ENCODE measurements at places on chromosomes 12 and 14.

- no peak for DNase-seq
Observed at GRCh38 chr12:111454716-111455447, 49.2 kb downstream of the SH2B3 start.

DNA sequence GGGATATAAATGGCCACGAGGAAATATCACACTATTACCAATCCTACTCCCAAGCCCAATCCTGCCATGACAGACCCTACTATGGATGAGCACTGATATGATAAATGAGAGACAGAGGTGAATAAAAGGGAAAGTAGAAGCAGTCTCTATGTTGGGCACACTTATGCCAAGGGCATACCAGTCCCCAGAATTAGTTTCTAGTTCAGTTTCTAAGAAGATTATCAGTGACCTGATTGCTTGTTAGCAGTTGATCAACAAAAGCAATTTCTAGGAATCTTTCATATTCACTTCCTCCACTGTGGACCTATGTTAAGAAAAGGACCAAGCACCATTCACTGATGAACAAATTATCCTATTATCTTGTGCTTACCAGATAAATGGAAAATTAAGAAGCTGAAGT is 20.0 kb downstream of the SCAF11 start:
- no peak for DNase-seq

DNA sequence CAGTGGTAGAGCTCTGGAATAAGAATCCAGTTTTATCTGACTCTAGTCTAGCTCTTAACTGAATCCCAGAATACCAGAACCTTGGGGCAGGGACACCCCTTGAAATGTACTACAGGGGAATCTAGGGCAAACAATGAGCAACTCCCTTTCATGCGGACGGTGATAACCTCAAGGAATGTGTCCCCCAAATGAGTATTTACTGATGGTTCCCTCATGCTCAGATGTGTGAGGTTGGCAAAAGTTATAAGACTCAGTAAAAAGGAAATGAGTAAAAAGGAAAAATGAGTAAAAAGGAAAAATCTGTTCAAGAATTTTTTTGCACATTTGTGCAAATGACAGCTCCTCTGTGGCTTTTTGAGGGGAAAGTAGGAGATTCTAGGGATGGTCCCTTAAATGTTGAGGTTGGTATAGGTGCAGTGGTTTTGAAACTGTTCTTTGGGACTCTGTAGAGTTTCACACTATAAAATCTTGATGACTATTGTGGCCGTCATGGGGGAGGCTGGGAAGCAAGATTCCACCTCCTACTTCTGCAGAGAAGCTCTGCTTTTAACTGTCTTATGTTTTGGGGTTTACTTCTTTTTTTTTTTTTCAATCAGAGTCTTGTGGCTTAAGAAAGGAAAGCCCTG is 58.6 kb downstream of the NRXN3 start:
- DNase-seq: no peak

- DNase-seq: no peak
Observed at GRCh38 chr12:28456934-28457710, 266.9 kb downstream of the CCDC91 start.

GRCh38 chr12:4212845-4213244 is 60.7 kb upstream of the CCND2 start:
- DNase-seq: no peak

DNA sequence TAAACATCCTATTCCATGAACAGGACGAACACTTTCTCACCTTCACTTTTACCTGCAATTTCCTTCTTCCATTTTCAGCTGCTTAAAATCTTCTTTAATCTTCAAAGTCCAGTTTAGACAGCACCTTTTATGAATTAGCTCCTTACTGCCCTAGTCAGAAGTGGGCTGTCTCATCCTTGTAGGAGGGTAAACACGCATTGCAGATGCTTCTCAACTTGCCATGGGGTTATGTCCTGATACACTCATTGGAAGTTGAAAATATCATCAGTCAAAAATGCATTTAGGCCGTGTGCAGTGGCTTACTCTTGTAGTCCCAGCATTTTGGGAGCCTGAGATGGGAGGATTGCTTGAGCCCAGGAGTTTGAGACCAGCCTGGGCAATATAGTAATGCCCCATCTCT is 35.2 kb downstream of the HMGA2 start:
- DNase-seq: no peak

DNA sequence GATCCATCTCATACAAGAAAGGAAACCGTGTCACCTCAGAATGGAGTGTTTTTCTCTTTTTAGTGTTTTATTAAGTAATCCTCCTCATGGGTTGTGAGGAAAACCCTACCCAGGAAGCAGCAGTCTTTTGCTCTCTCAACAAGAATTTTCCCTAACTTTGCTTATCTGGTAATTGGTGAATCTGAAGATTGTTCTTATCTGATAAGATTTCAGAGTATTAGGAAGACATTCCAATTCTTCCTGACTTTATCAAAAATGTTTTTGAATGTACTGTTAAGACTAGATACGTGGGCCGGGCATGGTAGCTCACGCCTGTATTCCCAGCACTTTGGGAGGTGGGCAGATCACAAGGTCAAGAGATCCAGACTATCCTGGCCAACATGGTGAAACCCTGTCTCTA is 86.0 kb downstream of the PHLDA1 start:
- no peak for DNase-seq

- no peak for DNase-seq
Observed at GRCh38 chr12:76544601-76545261, 14.8 kb downstream of the OSBPL8 start.

DNA sequence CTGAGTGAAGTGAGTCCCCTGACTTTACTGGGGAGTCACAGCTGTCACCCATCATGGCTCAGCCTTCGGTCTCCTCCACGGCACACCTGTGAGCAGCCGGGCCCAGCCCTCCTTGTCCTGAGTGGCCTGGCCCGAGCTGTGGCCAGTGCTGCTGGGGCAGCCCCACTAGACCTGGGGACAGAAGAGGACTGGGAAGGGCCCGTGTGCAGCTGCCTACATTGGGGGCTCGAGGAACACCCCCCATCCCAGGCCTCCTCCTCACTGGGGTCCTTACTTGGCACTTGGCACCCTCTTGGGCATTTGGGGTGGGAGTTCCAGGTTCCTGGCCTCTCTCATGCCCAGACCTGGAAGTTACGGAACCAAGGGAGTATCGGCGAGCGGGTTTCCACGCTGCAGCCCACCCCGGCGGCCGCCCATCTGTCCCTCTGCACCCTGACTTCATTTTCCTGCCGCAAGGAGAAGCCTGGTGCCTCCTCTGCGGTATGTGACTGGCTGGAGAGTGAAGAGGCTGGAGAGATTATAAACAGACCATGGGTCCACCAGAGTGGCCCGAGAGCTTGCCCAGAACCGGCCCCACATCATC is 179.7 kb downstream of the KIF26A start:
- no peak for DNase-seq

DNA sequence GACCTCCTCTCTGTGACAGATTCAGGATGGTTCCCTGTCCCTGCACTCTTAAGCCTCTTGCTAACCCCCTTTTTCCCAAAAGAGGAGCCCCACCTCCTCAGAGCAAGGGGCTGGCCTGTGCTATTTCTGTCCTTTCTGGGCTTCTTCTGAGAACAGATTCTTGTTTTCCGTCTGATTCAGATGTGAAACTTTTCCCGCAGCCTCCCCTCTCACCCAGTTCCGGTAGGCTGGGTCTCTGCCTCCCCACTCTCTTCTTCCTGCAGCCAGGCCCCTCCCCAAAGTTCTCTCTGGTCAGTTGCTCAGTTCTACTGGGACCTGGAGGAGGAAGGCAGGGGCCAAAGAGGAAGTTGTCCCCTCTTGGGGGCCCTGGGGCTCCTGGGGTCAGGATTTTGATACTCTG is 11.8 kb downstream of the PDE1B start:
- no peak for DNase-seq

DNA sequence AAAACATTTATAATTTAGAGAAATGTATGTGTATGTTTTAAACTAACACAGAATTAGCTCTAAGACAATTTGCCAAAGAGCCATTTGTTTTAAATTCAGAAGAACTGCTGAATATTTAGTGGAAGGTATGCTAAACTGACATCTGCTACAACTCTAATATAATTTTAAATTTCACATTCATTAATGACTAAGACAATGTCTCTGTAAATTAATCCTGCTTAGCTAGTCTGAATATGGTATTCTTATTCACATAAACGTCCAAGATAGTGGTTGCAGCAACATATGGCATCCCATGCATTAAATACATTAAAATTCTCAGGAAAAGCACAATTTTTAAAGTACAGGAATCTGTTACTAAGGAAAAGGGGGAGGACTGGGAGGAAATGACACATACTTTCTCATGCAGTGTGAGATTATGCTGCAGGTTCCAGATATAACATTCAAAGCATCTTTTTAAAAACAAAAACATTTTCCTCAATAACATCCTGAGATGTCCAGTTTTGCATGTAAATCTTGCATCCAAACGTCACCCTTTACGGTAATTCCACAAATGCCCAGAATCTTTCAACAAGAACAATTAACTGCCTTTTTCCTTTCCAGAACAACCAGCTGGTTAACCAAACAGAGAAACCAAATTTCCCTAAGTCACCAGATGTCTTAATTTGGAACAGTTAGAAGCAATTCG is 26.9 kb downstream of the WDR89 start:
- no peak for DNase-seq

- no peak for DNase-seq
Observed at GRCh38 chr12:33265900-33266299, 173.7 kb downstream of the SYT10 start.

DNA sequence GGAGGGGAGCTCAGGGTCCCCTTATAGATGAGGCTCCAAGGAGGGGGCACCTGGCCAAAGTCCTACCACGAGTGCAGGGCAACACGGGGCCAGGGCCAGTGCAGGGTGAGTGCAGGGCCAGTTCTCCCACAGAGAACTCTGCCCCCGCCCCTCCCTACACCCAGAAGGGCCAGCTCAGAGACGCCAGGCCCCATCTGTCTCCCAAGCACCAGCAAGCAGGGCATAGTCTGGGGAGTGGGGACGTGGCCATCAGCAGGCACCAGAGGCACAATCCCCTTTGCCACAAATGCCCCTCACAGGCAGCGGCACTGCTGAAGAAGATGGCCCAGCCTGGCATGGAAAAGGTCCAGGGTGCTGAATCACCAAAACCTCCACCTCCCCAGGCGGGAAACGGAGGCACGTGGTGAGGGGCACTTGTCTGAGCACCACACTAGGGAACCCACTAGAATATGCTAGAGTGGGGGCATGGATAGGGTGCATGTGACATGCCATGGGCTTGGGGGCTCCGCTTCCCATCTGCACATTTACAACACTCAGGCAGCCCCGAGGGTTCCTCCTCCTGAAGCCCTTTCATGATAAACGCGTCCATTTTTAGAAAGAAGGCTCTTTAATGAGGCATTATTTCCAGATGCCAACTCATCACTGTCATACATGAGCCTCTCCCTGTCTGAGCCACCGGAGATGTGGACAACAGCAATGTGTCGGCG is 17.8 kb downstream of the CCDC85C start:
- no peak for DNase-seq

DNA sequence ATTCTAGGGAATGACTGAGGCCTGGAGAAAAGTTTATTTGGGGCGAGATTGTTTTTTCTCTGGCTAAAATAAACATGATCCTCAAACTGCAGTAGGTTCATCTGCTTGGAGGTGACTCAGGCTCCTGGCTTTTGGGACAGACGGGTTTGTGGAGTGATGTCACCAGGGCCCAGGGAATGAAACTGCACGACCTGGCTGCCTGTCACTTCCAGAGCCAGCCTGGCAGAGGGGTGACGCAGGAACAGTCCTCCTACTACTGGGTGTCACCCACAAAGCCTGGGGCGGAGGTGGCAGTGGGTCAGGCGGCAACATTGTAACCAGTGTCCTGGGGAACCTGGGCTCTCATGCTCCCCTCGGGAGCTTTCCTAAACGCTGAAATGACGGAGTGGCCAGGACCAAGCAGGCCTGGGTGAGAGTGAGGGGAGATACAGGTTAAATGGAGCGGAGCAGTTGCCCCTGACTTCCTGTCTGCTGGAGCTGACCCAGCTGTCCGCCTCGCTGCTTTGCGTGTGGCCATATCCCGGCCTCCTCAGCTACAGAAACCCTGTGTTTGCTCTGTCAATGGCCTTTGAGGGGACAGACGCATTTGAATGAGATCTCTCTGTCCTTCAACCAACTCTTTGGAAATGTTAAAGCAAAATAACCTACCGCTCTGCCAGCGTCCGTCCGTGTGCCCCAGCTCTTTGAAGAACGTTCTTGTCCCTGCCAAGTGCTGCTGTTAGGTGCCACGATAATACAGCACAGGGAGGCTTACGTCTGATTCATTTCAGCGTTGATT is 6.5 kb downstream of the HIP1R start:
- peak; percentile 58 for DNase-seq

- no peak for DNase-seq
Observed at GRCh38 chr12:92482599-92482998, 220.2 kb upstream of the PLEKHG7 start.

- no peak for DNase-seq
Observed at GRCh38 chr12:115519887-115520286, 757.6 kb downstream of the MED13L start.

DNA sequence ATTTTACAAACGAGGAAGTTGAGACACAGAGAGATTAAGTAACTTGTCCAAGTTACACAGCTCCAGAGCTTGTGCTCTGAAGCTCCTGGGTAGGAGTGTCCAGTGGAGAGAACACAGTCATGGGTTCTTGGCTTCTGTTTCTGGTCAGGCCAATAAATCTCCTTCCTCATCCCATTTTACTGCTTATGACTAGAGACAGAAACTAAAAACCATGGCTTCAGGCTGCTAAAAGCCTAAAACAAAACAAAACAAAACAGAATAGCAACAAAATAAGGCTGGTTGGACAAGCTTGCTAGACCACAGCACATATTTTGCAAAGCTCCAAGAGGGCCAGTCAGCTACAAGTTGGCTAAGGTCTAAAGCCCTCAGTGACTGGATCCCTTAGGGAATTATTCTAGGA is 49.8 kb downstream of the PTGER2 start:
- no peak for DNase-seq

DNA sequence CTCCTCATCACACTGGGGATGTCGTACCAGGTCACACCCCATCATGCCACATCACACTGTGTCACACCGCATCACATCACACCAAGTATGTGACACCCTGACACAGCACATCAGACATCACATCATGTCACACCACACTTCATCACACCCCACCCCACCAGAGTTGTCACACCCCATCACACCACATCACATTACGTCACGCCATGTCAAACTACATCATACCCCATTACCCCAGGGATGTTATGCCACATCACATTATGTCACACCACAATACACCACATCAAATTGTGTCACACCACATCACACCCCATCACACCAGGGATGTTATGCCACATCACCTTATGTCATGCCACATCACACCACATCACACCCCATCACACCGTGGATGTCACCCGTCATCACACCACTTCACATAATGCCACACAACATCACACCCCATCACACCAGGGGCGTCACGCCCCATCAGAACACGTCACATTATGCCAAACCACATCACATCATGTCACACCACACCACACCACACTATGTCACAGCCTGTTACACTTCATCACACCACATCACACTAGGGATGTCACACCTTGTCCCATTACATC is 133.6 kb downstream of the TMEM121 start:
- no peak for DNase-seq

DNA sequence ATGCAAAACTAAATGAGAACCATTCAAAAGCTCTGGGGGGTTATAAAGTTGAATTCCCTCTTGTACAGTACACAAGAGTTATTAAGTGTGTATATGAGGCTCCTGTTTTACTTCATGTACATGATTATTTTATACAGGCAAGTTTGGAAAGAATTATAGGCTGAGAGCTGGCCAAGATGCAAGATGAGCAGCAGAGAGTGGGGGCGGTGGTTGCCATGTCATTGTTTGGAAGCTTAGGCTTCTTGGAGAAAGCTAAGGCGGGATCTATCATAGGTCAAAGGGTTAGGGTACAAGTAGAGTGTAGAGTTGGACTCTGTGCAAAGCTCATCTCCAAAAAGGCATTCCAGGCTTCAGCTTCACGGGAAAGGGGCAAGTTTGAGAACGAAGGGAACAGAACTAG is 297.1 kb upstream of the TBX3 start:
- no peak for DNase-seq

- no peak for DNase-seq
Observed at GRCh38 chr14:103745424-103745823, 29.8 kb downstream of the ZFYVE21 start.
